Fibroblast of upper back skin (primary cell): ENCODE measurements at places on chromosomes 7 and 10.
A peak's percentile ranks its signal among the peaks of the same experiment; 100 is the strongest.

DNA sequence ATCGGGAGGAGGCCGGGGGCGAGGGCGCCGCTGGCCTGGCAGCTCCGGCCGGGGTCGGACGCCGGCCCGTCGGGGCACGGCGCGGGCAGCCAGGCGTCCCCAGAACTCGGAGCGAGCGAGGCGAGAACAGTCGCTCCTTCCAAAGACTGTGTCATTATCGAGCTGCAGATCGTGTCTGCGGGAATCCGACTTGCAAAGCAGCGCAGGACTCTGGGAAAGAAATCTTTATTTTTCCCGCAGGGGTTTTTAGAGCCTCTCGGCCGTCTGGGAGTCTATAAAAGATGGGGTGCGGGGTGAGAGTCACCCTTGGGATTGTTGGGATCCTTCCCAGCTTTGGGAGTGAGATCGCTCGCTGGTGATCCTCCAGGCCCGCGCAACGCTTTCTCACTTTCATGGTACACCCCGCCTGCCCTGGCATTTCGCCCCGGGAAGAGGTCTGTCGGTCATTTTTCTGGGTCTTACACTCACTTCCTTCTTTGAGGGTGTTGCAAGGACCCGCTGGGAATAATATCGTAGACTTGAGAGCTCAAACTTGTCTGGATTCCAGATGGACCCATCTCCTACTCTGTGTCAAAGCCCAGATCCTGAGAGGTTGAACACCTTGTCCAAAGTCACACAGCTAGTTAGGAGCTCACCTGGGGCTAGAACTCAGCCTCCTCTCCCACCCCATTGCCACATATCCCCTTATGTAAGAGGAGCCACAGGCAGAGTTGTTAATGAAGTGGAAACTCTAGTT lies 1.0 kb downstream of the UBTD1 start:
- DNase-seq = peak; percentile 62

DNA sequence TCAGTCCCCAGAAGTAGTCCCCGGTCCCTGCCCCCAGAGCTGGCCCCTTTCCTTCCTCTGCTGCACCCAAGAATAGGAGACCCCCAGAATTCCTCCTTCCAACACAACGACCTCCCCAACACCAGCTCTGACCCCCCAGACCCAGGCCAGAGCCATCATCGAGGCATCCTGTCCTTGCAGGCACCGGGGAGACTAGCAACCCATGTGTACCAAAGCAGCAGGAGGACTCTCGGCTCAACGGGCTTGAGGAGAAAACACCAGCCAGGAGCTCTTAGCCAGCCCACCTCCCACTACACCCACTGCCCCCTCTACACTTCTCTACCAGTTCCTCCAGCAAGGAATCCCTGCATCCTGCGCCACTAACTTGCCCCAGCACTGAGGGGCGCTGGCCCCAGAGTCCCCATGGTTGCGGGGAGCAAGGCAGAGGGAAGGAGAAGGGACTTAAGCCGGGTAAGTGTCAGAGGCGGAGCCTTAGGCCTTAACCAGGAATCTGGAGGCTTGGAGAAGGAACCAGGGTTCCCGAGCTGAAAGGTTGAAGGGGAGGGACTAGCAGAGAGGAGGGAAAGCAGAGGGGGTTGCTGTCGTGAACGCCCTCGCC lies 3.9 kb downstream of the GRID1 start:
- no peak for DNase-seq

DNA sequence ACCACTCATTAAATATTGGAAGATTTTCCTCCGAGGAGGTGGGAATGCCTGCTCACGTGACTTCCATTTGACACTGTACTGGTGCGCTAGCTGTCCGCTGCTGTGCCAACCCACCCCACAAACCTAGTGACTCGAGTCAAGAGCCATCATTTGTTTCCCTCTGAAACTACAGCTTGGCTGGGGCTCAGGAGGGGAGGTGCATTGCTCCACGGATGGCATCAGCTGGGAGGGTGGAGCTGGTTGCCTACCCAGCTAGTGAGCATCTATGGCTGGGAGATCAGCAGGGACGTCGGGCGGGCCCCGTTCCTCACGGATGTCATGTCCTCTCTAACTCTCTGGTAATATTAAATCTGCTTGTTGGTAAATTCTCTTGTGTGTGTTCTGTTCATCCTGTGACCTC lies 9.5 kb upstream of the FOXL3 start:
- no peak for DNase-seq

GRCh38 chr10:101912561-101913179 lies 69.1 kb upstream of the KCNIP2 start:
- no peak for DNase-seq

DNA sequence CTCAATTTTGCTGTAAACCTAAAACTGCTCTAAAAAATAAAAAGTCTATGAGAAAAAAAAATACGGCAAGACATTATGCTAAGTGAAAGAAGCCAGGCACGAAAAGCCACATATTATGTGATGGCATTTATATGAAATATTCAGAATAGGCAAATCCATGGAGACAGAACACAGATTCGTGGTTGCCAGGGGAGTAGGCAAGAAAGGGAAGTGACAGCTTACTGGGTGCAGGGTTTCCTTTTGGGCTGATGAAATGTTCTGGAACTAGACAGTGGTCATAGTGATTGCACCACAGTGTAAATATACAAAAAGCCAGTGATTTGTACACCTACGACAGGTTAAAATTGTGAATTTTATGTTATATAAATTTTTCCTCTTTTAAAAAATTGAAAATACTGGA lies 41.3 kb upstream of the GLI3 start:
- no peak for DNase-seq
